ENCODE measurements at places on chromosomes 1 and 21.

DNA sequence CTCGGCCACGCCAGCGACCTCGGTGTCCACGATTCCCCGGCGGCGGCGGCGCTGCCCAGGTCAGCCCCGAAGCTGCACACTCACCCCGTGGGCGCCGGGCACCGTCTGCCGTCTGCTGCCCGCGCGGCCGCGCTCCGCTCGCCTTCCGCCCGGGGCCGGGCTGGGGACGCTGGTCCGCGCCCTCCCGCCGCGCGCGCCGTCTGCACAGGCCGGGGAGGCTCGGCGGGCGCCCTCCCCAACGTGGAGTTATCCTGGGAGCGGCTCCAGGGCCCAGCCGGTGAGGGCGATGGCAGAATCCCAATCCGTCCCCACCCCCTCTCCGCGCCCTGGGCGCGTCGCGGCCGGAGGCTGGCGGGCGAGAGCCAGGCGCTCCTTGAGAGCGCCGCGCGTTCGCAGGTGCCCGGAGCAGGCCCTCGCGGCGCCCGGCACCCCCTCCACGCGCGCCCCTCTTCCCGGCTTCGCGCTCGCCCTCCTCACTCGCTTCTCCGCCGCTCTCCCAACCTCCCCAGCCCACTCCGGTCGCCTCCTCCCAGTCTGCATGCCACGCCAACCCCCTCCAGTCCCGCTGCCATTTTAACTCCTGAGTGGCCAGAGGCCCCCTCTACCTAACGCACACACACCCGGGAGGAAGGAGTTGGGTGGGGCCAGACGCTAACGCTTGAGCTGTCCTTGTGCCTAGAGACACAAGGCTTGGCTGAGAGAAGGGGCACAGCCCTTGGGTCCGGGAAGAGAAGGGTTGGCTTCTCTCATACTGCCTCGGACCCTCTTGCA is at the start of gene LRRN2:
TSS of gene LRRN2 (minus strand) at position 503 of the 771 bp plus-strand sequence. CDS start 65,746 bp downstream, outside the sequence.
- DNase-seq: no peak

DNA sequence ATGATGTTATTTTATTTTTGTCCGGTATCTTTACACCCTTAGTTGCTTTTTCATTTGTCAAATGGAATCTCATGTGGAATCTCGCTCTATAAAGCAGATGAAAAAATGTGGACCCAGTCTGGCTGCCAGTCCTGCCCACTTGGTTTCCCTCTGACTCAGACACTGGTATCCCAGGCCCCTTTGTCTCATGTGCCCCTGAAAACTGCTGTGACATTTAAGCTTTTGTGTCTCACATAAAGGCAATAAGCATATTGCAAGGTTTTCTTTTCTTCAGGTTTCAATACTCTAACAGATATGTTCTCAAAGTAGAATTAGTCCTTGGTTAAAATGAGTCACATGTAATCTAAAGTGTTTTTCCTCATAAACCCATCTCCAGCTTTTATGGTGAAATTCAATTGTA is 183.3 kb downstream of the ST6GALNAC3 start:
- DNase-seq: no peak

DNA sequence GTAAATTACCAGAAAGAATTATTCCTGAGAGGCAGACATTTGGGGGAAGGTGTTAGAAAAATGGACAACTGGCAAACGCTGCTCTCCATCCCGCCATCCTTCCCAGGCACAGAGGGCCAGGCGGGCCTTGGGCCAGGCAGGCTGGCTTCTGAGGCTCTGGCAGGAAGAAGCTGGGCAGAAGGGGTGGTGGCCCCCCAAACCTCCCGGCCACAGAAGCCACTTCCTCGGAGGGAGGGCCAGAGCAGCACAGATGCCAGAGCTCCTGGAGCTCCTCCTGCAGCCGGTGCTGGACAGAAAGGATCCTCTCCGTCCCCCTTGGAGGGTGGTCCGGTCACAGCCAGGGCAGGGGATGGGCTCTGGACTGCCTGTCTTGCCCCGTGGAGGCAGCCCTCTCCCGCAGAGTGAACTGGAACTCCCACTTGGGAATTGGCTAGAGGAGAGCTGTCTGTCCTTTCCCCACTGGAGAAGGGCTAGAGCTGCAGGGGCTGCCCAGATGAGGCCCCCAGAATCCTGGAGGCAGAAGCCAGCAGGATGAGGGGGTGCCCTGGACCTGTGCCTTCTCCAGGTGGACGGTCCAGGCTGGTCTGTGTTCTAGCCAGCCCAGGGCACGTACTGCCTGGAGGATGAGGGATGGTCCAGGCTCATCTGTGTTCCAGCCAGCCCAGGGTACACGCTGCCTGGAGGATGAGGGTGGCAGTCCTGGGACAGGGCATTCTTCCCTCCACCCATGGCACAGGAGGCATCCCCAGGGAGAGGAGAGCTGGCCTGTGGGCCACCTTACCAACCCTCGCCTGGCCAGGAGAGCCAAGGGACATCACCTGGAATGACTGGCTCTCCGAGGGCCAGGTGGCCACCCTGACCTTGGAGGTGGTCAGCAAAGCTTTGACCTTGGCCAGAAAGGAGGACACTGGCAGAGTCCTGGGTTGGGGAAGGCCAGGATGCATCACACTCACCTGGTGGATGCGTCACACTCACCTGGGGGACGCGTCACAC is 47.4 kb upstream of the ACTRT2 start:
- DNase-seq: no peak

- no peak for DNase-seq
Measured at GRCh38 chr1:17920881-17921640, 165.9 kb downstream of the ACTL8 start.

DNA sequence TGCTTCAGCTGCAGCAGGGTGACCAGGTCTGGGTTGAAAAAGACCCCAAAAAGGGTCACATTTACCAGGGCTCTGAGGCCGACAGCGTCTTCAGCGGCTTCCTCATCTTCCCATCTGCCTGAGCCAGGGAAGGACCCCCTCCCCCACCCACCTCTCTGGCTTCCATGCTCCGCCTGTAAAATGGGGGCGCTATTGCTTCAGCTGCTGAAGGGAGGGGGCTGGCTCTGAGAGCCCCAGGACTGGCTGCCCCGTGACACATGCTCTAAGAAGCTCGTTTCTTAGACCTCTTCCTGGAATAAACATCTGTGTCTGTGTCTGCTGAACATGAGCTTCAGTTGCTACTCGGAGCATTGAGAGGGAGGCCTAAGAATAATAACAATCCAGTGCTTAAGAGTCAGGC is 2.9 kb downstream of the C1QA start:
- DNase-seq: no peak

DNA sequence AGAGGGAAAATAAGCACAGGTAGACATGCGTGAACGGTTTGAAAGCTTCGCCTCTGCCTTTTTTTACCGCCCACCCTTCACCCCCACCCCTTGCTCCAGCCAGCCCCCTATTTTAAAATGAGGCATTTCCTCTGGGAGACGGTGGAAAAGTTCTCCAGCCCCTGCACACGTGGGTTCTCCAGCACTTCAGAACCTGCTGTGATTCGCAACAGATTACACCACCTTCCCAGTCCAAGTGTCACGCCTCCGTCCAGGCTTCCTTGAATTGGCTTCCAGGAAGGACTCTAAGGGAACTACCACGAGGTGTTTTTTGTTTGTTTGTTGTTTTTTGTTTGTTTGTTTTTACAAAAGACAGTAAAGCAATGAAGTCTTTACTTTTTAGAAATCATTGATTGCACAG is 2.6 kb downstream of the LRRC7 start:
- no peak for DNase-seq

DNA sequence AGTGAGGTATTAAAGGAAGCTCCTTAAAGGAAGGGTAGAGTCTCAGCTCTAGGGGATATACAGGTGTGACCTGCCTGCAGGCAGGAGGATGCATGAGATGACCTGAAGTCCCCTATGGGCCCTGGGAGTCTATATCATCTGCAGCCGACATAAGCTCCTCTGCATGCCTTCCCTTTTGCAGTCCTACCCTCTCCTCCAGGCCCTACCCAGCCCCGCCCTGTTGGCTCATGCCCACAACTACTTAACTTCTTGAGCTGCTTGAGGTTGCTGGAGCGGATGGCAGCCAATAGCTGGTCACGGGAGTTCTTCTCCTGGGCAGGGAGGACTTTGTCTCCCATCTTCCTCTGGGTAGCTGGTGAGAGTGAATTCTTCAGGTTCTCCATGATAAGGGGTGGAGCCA is 10.3 kb downstream of the SHISA4 start:
- DNase-seq: no peak

DNA sequence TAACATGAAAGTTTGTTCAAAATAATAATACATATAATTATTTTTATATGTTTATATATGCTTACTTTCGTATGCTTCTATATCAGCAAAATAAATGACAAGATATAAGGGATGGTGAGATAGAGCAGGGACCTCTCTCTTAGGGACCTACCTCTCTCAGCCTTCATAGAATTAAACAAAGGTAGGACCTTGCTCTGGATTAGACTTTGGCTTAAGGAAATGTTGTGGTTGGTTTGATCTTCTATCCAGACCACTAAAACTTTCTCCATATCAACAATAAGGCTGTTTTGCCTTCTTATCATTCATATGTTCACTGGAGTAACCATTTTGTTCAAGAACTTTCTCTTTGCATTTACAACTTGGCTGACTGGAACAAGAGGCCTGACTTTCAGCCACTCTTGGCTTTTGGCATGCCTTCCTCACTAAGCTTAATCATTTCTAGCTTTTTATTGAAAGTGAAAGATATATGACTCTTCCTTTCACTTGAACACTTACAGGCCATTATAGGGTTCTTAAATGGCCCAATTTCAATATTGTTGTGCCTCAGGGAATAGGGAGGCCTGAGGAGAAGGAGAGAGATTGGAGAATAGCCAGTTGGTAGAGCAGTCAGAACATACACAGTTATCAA is 14.4 kb downstream of the FRRS1 start:
- DNase-seq: no peak

DNA sequence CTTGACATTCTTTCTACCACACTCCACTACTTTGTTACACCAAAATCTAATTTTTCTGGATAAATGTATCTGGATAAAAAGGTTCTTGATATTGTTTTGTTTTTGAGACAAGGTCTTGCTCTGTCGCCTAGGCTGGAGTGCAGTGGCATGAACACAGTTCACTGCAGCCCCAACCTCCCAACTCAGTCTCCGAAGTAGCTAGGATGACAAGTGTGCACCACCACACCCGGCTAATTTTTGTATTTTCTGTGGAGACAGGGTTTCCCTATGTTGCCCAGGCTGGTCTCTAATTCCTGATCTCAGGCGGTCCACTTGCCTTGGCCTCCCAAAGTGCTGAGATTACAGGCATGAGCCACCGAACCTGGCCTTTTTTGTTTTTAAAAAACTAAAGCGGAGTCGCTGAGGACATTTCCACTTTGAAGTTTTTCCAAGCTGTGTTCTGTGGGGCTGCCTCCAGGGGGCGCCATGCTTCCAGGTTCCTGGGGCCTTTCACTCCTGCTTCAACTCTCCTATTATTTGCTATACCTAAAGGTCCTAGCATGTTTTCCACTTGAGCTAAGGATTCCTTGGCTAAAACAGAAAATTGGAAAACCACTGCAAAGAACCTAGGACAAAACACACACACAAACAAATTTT is 14.1 kb upstream of the NCMAP start:
- peak; percentile 17 for DNase-seq

DNA sequence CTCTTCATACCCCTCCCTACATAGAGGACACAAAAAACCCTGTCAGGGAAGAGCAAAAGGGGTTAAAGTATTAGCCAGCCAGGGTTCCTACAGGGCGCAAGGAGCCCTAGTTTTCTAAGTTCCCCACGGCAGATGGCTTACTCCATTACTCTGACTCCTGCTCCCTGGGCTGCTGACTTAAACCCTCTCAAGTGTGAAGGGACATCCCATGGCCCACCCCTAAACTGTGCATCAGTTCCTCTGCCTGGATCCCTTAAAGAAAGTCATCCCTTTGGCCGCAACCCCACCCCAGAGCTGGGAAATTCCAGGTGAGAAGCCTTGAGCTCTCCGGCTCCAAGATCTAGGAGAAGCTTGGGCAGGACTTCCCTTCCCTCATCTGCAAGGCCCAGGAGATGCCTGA is 236.0 kb downstream of the TOMM20 start:
- DNase-seq: no peak

GRCh38 chr1:184900507-184900906 is 73.8 kb downstream of the NIBAN1 start:
- DNase-seq: no peak

- peak; percentile 30 for DNase-seq
Measured at GRCh38 chr1:147627435-147628110, 42.8 kb downstream of the ACP6 start.

DNA sequence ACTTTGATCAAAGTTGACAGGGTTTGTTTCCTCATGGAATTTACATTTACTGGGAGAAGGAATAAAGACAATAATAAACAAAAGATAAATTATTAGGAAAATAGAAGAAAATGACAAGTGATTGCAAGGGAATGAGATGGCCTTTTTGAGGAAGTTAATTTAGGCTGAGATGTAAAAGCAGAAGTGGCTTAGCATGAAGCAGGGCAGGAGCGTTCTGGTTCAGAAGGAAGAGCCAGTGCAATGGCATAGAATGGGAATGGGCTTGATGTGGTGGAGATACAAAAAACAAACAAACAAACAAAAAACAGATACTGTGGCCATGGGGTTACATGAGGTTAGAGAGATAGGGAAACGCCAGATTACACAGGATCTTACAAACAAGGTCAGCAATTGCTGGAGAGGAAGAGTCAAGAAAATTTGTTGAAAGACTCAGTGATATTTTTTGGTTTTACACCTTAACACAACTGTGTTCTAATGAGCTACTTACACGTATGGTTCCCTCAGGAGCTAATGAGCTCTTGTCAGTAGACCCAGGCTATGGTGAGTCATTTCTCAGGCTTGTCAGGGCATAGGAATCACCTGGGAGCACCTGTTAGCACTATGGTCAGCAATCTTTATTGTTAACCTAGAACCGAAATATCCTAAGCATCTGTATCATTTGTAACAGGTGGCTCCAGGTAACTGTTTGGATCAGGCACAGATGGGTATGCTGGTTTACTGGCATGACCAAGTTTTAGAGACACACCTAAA is 8.7 kb upstream of the CADM3 start:
- no peak for DNase-seq

GRCh38 chr1:160399544-160400222 is 681 bp upstream of the VANGL2 start:
- no peak for DNase-seq

DNA sequence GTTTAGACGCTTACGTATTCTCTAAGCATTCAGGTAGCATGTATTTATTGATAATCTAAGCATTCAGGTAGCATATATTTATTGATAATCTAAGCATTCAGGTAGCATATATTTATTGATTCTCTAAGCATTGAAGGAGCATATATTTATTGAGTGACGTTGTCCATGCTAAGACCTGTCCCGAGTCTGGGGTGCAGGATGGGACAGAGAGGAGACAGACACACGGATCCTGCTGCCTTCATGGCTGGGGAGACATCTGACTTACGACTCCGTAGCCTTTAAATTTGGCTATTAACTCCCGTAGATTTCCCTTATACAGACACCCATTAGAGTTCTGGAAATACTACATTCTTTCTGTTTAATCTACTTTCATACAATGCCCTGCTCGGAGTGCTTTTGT is 982 bp downstream of the SCCPDH start:
- no peak for DNase-seq
